ENCODE measurements at places on chromosomes 5 and 9. TPM values are rescaled to one million over a fixed set of nuclear protein-coding genes. Genes with fewer than 3 reads are reported as not detected.

Gene SGCD
- total RNA-seq = 10.6 TPM

Gene SPINK13
- not detected for total RNA-seq

Gene FAM13B
- 15.1 TPM for total RNA-seq

Gene CTXN3
- not detected for total RNA-seq

Gene ZFP37
- 4.4 TPM for total RNA-seq

Gene PTGR1
- 80.8 TPM for total RNA-seq

Gene IFNA2
- not detected for total RNA-seq

Gene SPEF2
- 2.3 TPM for total RNA-seq

Gene PCDHGA6
- total RNA-seq = 4.2 TPM

Gene EQTN
- not detected for total RNA-seq

Gene CBY3
- total RNA-seq = 0.18 TPM

Gene ZNF354C
- 5.6 TPM for total RNA-seq

Gene TMEM215
- total RNA-seq = not detected

Gene TGFBI
- total RNA-seq = 483 TPM

Gene SEMA5A
- 12.5 TPM for total RNA-seq

Gene DND1
- total RNA-seq = under 0.01 TPM

Gene RNF183
- not detected for total RNA-seq

Gene CA9
- 0.56 TPM for total RNA-seq

Gene PGGT1B
- total RNA-seq = 19.2 TPM

Gene SHOC1
- total RNA-seq = not detected

Gene OLFML2A
- total RNA-seq = 1.4 TPM

Gene CSNK1G3
- total RNA-seq = 45.3 TPM

Gene MSANTD3
- 71.1 TPM for total RNA-seq

- DNase-seq = no peak
Measured at GRCh38 chr5:16750445-16750844, 133.6 kb upstream of the RETREG1 start.

DNA sequence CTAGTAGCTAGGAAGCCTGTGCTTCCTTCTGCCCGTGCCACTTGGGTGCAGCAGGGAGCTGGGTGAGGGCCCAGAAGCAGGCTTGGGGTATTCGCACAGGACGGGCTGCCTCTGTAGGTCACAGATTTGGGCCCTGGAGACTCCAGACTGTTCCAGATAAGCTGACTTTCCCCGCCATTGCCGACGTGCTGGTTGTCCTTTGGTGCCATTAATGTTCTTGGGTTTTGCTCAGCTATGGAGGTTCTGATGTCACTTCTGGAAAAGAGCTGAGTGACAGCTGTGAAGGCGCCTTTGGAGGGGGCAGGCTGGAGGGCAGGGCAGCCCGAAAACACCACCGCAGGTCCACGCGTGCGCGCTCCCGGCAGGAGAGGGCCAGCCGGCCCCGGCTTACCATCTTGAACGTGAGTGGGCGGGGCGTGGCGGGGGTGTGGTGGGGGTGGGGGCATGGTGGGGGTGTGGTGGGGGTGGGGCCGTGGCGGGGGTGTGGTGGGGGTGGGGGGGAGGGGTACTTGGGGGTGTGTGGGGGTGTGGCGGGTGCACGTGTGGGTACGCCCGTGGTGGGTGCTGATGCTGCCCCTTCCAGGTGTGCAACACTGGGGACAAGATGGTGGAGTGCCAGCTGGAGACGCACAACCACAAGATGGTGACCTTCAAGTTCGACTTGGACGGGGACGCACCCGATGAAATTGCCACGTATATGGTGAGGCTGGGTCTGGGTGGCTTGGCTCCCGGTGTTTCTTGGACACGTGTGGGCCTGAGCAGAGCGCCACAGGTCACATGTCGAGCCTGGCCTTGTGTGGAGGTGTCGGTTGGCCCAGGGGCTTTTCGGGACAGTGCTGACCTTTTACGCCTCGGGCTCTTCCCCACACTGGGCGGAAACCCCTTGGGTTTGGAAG lies 79.6 kb downstream of the WNK2 start:
- no peak for DNase-seq

- DNase-seq = no peak
Measured at GRCh38 chr5:127586811-127587210, 62.1 kb upstream of the CTXN3 start.

- peak; percentile 91 for DNase-seq
Measured at GRCh38 chr9:5622016-5622415, 6.9 kb upstream of the RIC1 start.

GRCh38 chr9:132249123-132249522 lies 87.3 kb downstream of the NTNG2 start:
- no peak for DNase-seq

DNA sequence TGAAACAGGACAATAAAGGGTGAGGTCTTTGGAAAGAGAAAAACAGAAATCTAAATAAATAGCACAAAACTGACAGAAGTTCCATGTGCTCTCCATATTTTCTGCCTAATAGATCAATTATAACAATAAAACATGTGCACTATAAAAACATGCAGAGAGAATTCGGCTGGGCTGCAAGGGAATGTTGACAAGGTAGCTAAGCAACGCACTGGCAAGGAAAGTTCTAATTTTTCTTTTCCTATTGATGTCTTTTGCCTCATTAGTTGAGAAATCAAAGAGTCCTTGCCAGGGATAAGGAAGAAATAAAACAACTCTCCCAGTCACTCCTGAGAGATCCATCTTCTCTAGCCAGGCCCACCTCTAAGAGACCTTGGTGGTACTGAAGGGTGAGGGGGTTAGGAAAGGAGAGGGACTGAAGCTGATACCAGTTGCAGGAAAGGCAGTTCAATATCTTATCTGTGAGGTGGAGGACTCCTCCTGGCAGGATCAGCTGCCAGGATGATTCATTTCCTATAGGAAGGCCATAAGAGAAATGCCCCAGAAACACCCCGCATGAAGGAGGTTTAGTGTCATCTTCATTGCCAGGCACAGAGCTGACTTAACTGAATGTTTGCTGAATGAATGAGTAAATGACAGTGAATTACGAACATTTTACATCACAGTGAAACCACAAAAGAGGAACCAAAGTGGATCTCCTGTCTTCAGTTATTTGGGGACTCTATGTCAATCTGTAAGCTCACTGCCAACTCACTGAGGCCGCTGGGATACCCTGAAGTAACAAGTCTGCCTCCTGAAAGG lies 63.7 kb upstream of the IFNK start:
- no peak for DNase-seq

DNA sequence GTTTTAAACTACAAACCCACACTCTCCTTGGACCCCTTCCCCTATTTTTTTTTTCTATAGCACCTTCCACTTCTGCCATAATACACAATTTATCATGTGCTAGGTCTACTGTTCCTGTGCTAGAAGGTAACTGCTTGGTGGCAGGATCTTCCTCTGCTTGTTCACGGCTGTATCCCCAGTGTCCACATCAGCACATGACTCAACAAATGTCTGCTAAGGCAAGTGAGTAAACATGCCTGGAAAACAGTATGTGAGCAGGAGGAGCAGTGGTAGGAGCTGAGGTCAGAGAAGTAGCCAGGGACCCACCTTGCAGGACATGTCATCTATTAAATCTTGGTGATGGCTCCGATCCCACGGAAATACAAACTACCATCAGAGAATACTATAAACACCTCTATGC lies 79.4 kb downstream of the AUH start:
- DNase-seq = peak; percentile 61

GRCh38 chr5:91642581-91642980 lies 259.5 kb upstream of the ARRDC3 start:
- DNase-seq = no peak

DNA sequence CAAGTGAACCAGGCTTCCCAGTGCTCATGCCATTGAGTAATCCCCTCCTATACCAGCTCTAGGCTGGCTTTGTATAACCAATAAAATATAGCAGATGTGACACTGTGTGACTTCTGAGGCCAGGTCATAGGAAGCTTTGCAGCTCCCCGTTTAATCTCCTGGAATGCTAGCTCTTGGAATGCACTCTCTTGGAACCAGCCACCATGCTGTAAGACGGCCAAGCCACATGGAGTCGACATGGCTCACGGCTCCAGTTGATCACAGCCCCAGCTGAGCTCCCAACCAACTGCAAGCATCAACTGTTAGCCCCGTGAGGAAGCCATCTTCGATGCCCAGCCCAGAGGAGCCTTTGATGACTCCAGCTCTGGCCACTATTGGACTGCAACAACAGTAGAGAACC lies 74.5 kb downstream of the SH3TC2 start:
- DNase-seq = no peak

- no peak for DNase-seq
Measured at GRCh38 chr9:123235448-123235847, 32.9 kb downstream of the STRBP start.

GRCh38 chr5:174425271-174425963 lies 299.0 kb upstream of the MSX2 start:
- no peak for DNase-seq

DNA sequence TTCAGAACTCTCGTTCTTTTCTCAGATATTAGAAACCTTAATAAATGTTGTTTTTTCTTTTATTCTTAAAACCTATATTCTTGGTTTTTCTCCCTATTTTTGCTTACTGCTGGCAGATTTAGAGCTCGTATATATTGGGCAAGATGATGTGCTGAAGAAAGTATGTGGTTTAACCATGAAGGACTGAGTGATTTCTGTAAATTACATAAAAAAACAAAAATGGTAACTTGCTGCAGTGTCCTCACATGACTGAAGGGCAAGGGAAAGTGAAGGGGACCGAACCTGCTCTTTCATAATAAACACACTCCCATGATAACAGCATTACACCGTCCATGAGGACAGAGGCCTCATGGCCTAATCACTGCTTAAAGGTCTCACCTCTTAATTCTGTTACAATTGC lies 393.8 kb upstream of the ZNF608 start:
- DNase-seq = peak; percentile 45

GRCh38 chr5:90901261-90901660 lies 342.7 kb downstream of the ADGRV1 start:
- no peak for DNase-seq

DNA sequence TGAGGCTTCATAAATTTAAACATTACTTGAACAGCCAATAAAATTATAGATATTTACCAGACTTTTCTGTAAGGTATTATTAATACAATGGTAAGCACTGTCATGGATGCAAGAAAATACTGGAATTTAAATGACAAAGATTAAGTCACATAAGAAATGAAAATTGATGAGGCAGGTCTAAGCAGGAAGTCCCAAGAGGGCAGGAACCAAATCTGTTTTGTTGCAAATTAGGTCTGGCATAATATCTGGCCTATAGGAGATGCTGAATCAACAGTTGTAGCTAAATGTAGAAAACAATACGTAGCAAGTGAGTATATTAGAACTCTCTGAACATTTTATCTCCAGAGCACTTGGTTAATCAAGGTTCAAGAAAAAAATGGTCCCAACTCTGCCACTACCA lies 142.5 kb downstream of the EBF1 start:
- DNase-seq = no peak

- DNase-seq = peak; percentile 74
Measured at GRCh38 chr5:176530983-176531901, 6.0 kb downstream of the RNF44 start.

DNA sequence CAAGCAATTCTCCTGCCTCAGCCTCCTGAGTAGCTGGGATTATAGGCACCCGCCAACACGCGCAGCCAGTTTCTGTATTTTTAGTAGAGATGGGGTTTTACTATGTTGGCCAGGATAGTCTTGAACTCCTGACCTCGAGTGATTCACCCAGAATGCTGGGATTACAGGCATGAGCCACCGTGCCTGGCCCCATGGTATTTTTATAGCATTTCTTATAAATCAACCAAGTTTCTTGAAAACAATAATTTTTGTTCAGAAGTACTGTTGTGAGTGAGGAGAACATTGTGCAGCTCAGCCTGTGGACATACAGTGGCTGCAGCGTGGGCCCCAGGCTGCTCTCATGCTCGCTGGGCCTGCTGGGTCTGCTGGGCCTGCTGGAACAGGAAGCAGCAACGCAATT lies 45.3 kb downstream of the MAP1B start:
- DNase-seq = peak; percentile 59

- DNase-seq = no peak
Measured at GRCh38 chr5:146016764-146017484, 80.5 kb downstream of the SH3RF2 start.

- DNase-seq = no peak
Measured at GRCh38 chr5:12246036-12246435, 341.8 kb upstream of the CTNND2 start.

DNA sequence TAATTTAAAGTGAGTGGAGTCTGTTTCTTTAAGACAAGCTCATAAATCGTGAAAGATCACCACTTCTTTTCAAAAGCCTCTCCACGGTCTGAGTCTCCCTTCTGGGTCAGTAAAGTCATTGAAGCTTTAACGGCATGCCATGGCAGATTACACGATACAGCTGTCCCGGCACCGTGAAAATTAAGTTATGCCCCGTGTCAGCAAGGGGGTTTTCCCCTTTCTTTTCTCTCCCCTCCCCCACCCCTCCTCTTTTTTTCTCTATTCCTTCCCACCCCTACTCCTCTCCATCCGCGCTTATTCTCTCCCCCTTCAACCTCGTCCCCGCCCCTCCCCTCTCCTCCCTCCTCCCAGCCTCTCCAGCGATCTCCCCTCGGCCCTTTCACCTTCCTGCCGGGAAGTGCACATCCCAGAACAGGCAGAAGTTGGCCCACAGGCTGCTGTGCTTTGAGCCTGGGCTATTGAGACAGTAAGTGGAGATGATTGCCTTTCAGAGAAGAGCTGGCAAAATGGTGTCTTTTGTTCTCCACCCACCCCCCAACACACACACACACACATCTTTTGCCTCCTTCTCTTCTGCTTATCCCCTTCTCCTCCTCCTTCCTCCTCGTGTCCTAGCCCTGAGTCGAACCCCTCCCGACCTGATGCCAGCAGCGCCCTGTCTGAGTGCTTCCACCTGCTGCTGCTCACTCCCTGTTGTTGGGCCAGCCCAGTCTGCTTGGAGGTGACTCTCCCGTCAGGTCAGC lies 44.1 kb downstream of the GAS1 start:
- no peak for DNase-seq

DNA sequence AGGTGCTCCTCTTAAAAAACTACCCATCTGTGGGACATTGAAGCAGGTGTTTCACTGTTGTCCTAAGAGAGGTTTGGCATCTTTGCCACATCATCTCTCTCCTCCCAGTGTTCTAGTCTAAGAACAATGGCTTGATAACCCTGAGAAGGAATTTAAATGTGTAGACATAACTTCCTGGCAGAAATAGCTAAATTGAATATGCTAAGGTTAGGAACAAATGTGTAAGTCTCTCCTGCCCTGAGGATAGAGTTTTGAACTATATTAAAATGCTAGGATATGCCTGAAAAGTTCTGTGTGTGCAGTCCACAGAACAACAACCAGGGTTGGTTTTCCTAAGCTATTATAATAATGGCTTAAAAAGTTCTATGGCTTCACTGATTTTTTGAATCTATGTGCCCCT lies 106.6 kb downstream of the LRRC70 start:
- no peak for DNase-seq

GRCh38 chr5:170491479-170491878 lies 12.3 kb upstream of the KCNIP1 start:
- DNase-seq = peak; percentile 84

GRCh38 chr9:89939181-89939580 lies 334.4 kb downstream of the GADD45G start:
- no peak for DNase-seq

- peak; percentile 93 for DNase-seq
Measured at GRCh38 chr5:98763001-98763630, 10.3 kb upstream of the RGMB start.
